D721Med (cell line): ENCODE measurements at places on chromosomes 3 and 15.

- DNase-seq = no peak
These were observed 300.2 kb upstream of the RGMA start for GRCh38 chr15:93389211-93389610.

DNA sequence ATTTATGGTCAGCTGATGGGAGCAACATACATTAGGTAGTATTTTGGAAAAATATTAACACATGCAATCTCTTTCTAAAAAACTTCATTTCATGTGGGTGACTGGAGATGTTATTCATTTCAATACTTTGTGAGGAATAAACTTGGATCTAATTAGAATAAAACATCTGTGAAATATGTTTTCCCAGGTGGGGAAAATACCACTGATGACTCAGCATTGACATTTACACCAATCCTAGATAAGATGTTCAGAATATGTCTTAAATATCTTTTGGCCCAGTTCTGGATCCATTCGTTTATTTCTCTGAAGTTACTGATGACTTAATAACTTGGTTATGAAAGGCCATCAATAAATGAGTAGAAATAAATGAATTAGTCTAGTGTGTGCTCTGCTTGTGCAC, 247.6 kb downstream of the CHST2 start:
- no peak for DNase-seq

GRCh38 chr15:31598620-31599019, 272.0 kb downstream of the KLF13 start:
- DNase-seq = no peak

DNA sequence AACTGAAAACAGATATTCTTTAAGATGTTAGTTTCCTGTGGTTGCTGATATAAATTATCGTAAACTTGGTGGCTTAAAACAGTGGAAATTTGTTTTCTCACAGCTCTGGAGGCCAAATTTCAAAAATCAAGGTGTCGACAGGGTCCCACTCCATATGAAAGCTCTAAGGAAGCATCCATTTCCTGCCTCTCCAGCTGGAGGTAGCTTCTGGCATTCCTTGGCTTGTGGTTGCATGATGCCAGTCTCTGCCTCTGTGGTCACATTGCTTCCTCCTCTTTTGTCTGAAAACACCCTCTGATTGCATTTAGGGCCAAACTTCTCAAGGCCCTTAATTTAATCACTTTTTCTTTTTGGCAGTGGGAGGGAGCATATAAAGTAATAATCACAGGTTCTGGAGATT, 96.8 kb downstream of the PPM1L start:
- DNase-seq = no peak

- no peak for DNase-seq
These were observed 3.2 kb downstream of the GLYCTK start for GRCh38 chr3:52290596-52291507.

DNA sequence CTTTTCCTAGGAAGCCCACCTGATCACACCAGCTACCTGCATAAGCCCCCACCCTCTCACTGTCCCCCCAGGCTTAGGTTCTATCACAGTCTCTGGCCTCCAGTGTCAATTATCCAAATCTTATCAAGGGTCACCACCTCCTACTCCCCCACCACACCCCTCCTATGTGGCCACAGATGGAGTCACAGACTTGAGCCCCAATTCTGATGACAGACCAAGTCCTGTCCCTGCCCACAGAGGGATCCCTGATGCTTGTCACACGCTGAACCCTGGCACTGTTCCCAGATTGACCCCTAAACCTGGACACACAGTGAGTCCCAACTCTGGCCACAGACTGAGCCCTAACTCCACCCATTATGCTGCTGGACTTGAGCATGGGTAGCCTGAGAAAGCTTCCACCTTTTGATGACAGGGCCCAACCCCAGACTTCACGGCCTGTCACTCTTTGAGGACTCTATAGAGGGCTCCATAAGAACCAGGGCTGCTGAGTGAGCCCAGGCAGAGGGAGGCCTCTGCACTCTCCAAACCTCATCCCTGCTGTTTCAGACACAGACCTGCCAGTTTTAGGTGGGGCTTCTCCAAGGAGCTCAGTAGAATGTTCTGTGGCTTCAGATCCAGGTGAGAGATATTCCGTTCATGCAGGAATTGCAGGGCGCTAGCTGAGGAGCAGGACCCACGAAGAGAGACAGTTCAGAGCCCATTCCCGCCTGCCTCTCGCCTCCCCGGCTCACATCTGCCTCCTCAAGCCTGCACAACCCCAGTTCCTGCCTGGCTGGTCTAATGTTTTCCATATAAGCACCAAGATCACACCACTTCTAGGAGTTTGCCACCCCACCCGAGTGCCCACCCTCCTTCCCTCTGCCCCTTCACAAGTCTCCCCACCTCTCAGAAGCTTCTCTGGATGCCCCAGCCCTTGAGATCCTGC, 1.8 kb downstream of the ULK3 start:
- no peak for DNase-seq

GRCh38 chr3:30078736-30079135, 527.7 kb upstream of the TGFBR2 start:
- DNase-seq = no peak

DNA sequence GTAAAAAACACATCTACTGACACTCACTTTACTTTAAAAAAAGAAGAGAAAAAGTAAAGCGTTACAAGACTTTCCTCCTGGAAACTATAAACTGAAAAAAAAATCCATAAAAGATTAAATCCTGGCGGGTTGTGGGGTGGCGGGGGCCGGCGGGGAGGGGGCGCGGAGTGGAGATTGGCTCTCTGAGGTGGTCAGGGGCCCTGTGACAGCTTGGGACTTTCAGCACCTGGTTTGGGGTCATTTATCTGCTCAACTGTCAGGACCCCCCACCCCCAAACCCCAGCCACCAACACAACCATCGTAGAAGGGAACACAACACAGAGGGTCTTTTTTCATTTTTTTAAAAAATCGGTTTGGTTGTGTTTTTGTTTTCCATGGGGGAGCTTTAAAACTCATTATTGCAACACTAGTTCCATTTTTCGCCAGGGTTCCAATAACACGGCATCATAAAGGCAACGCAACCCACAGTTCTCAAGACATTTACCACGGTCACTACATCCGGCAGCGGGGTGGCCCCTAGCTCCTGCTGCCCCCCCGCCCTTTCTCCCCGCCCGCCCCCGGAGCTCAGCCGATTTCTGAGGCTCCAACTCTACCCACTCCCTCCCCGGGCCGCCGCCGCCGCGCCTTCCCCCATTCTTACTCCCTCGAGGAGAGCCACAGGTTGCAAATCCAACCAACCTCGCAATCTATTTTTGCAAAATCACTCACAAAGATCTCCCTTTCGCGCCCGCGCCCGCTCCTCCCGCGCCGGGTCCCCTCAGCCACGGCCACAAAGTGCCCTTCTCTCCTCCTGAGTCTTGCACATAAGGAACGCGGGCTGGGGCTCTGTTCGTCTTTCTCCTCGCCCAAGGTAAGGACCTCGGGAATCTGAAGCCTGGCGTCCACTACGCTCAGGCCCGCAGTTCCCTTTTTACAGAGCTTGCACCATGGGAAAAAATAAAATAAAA, 1.8 kb downstream of the BCL6 start:
- no peak for DNase-seq

- DNase-seq = no peak
These were observed 36.0 kb upstream of the RASA2 start for GRCh38 chr3:141450727-141451375.

DNA sequence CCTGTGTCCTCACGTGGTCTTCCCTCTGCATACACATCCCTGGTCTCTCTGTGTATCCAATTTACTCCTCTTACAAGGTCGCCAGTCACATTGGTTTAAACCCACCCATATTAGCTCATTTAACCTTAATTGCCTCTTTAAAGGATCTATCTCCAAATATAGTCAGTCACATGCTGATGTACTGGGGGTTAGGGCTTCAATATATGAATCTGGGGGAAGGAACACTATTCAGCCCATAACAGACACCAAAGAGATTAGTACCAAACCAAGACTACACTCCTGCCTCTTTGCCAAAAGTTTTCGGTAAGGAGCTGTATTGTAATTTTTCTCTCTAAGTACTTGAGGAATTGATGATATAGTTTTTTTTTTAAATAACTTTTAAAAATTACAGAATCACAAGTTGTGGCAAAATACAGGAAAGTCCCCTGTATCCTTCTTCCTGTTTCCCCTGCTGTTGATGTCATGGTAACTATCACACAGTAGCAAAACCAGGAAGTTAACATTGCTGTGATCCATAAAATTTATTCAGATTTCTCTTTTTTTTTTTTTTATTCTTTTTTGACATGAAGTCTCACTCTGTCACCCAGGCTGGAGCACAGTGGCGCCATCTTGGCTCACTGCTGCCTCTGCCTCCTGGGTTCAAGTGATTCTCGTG, 67.8 kb downstream of the SLCO3A1 start:
- no peak for DNase-seq

DNA sequence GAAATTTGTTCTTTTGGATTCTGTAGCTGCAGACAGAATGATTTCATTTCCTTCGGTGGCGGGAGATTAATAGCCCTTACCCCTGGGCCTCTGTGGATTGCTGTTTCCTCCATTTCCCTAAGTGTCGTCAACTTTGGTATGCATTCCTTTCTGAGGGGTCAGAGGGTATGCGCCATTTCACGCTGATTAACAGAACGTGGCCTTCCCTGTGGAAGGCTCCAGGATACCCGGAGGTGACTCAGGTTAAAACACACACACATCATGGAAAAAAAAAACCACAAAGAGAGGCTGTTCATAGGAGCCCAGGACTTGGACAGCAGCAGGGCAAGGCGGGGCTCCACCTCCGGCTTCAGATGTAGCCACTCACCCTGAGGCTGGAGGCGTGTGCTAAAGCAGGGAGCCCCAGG, 51.9 kb downstream of the EPHB1 start:
- DNase-seq = no peak

DNA sequence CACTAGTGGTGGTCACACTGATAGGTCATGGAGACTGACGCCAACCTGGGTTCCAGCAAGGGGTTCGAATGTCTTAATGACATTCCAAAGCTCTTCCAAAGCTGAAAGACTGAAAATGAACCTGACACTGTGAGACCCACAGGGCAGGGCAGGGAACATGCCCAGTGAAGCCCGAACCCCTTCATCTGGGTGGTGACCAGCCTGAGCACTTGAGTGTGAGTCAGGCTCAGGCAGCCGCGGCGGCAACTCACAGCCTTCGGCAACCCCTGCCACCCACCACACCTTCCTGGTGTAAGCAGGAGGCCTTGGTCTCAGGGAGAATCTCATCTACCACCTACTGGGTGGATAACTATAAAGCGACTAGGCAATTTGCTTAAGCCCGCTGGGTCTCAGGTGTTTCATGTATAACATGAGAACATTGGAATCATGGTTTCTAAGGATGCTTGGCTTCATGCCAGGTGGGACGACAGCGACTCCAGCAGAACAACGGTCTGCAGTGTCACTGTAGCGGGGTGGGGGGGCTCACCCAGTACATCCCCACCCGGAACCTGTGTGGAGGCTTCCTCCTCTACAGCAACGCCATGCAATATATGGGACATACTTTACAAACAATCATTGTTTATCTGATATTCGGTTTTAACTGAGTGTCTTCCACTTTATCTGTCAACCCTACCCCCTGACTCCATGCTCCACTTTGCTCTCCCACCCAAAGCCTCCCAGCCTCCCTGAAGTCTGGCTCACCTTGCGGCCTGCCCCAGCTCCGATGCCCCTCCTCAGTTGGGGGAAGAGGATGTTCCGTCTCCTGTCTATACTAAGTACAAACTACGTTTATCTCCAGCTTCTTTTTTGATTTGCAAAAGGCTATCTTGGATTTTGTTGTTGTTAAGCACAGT, 125.0 kb upstream of the MEF2A start:
- DNase-seq = no peak

DNA sequence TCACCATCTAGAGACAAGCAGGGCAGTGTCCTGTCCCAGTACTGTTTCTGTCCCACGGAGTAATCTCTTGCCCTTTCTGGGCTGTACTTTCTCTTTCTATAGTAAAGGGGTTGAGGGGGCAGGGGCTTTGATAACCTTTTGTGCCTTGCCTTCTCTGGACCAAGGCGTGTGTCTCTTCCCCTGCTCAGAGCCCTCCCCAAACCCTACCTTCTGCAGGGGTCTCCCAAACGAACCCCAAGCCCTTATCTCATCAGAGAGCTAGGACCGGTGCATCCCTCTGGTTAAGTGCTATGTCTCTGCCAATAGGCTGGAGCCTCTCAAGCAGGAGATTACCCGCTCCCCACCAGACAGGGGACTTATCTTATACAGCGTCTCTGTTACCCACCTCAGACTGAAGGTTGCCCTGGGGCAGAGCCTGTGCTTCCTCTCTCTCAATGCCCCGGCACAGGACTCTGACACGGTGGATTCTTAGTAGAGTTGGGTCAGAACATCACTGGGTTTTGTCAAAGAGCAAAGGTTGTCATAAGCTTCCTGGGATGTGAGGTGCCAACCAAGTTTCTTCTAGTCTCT, 2.9 kb downstream of the PLEKHO2 start:
- DNase-seq = no peak

DNA sequence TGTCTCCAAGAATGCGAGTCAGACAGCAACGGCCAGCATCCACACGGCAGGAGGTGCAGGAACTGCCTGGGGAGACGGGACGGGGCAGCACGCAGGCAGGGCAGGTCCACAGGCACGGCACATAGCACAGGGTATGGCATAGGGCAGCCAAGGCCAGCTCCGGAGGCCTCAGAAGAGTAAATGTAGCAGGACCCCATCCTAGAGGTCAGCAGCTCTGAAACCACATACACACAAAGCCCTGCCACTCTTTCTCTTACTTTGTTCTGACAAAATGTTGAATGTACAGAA, 26.9 kb downstream of the ZXDC start:
- no peak for DNase-seq

GRCh38 chr15:52368402-52368801, 72.8 kb upstream of the MYO5C start:
- DNase-seq = no peak

- no peak for DNase-seq
These were observed 1.7 kb upstream of the GPR62 start for GRCh38 chr3:51953445-51953844.

DNA sequence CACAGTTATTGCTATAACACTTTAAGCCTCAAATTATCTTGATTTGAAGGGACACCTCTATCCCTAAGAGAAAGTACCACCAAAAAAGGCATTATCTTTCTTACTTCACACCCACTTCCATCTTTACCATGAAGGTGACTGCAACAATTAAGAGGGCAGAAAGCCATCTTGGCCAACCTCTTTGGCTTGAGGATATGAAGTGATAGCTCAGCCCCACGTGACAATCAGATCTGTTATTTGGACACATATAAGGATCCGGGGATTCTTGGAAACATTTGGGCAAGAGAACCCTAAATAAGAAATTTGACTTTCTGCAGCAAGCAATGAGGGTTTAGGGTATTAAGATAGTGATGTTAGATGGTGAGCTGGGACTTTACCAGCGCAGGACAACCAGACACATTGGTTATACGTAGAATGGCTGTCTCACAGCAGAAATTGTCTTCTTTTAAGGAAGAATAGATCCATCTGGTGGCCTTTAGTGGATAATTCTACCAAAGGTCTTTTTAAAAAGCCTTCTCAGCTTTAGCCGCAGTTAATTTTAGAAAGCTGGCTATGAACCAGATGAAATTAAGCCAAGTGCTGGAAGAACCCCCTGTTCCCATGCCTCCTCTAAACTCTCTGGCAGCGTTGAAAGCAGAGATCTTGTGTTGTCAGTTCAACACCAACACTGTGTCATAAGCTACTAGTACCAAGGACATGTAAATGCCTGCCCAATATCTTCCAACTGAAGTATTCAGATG, 12.3 kb downstream of the HCLS1 start:
- no peak for DNase-seq

GRCh38 chr3:53794597-53794996, 51.6 kb downstream of the CHDH start:
- DNase-seq = no peak
